ENCODE measurements at places on chromosomes 12 and 14.

- peak; percentile 53 for DNase-seq
Measured at GRCh38 chr12:49296034-49296835, 1.3 kb downstream of the PRPH start.

GRCh38 chr12:119322301-119322723 lies 12.2 kb upstream of the CCDC60 start:
- DNase-seq, result no peak

DNA sequence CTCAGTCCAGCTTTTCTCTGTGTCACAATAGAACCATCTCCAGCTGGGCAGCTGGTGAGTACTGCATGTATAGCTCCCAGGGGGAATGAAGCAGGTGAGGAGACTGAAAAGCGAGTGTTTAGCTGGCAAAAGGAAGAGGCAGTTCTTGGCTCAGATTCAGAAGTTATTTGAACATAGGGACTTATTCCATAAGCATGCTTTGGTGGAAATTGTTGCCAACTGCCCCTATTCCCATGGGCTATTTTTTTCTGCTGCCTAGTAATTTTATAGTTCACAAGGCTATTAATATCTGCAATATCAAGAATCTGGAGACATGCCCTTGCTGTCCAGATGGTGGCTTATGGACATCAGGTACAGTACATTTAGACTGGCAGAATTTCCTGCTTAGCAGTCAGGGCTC lies 1112.7 kb downstream of the LRFN5 start:
- no peak for DNase-seq

DNA sequence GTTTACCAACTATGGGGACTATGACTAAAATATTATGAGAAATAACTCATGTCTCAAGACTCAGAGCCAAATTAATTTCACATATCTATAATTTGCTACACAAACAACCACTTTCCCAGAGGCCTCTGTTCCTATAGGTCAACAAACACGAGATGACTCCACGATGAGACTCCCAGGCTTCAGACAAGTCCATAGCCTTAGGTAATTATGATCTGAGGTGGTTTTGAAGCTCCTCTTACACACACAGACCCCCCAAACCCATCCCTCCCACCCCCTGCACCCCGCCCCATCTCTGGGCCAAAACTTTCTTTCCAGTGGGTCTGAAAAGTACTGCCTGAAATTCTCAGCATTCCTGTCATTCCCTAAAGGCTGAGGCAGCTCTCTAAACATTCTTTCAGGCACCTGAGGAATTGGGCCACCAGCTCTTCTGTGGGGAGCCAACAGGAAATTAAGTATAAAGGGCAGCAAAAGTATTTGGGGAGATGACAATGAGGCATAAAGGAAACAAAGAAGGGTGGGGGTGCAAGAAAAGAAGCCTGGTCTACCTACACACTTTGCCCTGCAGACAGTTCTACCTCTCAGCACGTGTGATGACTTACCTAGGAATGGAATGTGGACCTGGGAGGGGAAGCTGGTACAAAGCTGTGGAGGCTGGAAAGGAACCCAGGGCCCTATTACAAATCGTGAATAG lies 143.6 kb downstream of the PAWR start:
- peak; percentile 98 for DNase-seq

GRCh38 chr12:131264635-131265034 lies 310.9 kb downstream of the ADGRD1 start:
- DNase-seq, result no peak

DNA sequence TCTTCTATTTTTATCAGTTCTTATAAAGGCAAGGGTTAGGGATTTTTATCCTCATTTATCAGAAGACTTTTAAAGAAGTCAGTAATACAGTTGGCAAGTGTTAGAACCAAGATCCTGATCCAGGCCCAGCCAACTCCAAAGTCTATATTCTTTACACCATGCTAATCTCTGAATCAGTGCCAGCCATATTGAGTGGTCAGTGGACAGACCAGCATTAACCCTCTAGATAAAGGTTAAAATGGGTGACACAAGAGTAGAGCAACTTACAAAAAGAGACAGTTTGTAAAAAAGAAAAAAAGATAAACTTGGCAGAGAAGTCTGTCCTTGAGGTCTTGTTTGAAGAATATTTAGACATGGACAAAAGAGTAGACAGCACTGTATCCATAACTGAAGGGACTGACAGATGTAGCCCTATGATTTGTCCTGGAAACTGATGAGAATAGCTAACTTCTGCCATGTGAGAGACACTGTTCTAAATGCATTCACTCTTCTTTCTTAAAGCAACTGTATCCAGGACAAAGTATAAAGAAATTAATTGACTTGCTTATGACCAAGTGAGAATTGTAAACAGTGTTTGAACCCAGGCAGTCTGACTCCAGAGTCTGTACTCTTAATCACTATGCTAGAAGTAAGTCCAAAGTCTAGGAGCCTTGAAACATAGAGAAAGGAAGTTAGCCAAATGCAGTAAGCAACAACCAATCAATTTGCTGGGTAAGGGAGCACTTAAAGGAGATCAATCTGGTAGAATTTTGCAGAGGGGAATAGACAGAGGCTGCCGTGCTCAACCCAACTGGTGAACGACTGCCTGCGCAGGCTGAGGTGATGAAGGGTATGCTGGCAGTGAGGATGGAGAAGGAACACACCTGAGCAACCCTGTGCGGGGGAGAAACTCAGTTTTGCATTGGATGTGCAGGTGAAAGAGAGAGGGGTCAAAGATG lies 103.7 kb downstream of the TTC6 start:
- DNase-seq, result no peak

DNA sequence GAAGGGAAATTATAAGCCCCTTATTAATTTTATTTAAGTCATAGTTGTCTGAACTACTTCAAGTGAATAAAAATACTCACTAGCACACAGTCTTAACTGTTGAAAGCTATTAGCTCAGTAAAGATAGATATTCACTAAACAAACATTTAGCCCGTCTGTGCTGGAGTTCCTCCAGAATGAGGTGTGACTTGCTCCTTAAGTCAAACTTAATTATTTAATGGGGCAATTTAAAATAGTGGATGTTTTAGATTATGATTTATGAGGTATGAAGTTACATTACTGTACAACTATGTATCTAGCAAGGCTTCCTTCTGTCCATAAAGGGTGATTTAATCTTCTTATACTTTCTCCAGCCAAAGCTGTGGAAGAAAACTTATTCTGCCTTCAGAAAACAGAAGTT lies 414.0 kb upstream of the FLRT2 start:
- no peak for DNase-seq

GRCh38 chr14:65370801-65371248 lies 41.7 kb upstream of the FUT8 start:
- no peak for DNase-seq

DNA sequence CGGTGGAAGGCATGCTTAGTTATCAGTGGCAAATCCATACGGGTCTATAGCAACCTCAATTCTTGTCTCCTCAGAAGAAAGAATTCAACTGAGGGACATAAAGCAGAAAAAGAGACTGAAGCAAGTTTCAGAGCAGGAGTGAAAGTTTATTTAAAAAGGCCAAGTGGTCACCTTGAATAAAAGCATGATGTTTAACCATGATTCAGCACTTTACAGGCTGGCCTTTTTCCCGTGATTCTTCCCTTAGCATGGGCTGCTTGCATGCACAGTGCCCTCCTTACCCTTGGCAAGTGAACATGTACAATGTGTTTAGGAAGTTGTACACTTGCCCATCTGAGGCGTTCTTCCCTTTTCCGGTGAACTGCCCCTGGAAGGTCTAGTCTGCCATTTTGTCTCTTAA lies 225.3 kb downstream of the ATP23 start:
- DNase-seq, result no peak

GRCh38 chr12:76101739-76102385 lies 17.4 kb upstream of the NAP1L1 start:
- no peak for DNase-seq

GRCh38 chr12:52126050-52126604 lies 46.6 kb downstream of the SMIM41 start:
- DNase-seq, result no peak

GRCh38 chr12:29211696-29212095 lies 62.6 kb downstream of the FAR2 start:
- DNase-seq, result no peak

- DNase-seq, result peak; percentile 11
Measured at GRCh38 chr12:58745348-58746125, 174.8 kb downstream of the LRIG3 start.

DNA sequence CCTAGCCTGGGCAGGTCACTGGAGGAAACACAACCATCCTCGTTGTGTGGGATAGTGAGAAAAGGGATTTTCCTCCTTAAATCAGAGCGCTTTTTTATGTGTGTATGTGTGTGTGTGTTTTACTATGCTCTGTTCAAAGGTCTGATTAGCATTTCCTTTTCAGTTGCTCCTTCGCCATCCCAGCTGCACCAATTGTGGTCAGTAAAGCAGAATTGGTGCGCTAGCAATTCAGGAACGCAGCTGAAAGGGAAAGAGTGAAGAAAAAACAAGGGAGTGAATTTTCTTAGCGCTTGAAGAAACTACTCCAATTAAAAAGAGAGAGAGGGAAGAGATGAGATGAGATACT lies 173.3 kb upstream of the PARP11 start:
- DNase-seq, result no peak

DNA sequence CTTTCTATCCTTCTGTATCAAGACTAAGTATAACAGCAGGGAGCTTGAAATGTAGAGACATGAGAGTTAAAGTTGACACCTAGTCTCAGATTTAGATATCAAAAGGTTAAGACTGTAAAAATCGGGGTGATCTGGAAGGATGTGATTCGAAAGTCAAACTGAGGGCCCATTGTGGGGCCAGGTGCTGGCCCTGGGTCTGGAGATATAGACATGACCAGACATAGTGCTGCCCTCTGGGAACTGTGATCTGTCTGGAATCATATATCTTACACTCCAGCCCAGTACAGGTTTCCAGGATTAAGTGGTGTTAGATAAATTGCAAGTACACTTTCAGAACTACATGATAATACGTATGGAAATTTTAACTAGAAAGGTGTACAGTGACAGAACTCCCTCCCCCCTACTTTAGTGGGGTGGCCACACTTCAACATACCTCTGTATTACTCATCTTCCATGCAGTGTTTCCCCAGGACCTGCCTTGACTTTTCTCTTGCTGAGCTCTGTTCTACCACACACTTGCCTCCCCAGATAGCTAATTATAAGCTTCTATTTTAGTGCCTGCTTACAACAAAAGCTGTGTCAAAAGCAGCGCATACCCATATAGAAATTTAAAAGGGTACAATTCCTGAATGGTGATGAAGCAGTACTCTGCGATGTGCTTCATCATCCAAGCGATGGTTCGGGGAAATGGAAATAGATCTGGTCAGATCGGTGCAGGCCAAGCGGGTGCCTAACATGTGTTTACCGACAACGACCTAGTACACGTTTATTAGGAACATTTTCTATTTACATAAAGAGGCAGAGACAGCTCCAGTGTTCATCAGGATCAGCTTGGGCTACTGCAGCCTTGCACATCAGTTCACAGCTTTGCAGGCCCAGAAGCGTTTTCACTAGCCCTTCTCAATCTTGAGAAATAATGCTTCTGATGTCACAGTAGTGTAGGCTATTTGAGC lies 68.7 kb downstream of the ARF6 start:
- peak; percentile 85 for DNase-seq

DNA sequence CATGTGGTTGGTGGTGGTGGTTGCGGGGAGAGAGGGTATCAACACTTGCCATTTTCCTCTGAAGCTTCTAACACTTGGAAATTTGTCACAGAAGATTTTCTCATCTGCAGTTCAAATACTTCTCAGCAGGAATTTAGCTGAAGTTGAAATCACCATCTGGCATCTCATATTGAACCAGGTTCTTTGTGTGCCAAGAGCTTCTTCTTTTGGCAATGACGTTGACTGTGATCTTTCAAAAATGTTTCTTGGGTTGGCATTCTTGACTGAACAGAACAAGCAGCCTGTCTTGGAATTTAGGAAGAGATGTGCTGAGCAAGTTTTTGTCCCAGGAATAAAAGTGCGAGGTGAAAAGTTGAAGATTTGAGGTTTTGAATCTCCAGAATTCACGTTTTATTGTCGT lies 8.7 kb upstream of the NIN start:
- no peak for DNase-seq

DNA sequence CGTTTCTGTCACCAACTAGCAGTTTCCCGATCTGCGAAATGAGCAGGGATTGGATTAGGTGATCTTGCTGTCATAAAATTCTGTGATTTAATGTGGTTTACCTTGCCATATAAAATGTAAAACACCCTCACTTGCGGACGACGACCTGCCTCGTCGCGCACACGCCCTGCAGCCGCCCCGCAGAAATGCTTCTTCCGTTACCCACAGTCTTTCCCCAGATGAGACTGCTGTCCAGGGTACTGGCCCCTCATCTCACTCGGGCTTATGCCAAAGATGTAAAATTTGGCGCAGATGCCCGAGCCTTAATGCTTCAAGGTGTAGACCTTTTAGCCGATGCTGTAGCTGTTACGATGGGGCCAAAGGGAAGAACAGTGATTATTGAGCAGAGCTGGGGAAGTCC lies 17.7 kb upstream of the FOXJ2 start:
- peak; percentile 26 for DNase-seq

GRCh38 chr12:153080-153746 lies 60.7 kb downstream of the SLC6A12 start:
- peak; percentile 21 for DNase-seq

GRCh38 chr14:55701638-55702037 lies 121.6 kb downstream of the KTN1 start:
- peak; percentile 71 for DNase-seq

DNA sequence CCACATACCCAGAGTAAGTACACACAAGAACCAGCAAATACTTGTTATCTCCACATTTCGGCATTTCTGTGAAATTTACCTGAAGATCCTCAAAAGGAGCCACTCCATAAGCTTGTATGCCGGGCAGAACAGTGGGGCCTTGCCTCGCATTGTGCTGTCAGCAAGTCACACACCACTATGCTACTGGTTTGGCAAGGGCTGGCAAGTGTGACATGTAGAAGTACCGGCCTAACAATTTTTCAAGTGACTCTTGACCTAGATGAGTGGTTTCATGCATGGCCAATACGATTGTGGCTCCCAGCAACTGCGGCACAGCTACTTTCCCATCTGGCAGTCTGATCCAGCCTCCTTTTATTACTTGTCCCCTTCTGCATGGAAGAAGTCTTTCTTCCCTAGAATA lies 69.8 kb downstream of the GAS2L3 start:
- DNase-seq, result peak; percentile 14

- DNase-seq, result no peak
Measured at GRCh38 chr14:65101631-65102440, 481 bp downstream of the MAX start.

DNA sequence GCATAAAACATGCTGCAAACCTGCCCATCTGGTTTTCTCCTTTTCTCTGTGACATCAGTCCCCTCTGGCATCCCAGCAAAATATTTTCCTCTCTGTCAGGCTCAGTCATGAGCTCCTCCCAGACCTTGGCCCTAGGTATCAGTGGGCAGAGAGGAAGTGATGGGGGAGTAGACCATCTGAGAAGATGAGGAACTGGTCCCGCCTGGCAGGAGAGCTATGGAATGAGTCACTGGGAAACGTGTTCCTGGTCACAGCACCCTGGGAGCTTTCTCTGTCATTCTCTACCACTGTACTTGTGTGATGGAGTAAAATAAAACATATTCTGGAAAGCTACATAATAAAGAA lies 5.0 kb upstream of the SRSF9 start:
- peak; percentile 98 for DNase-seq

GRCh38 chr12:45504316-45505010 lies 225.0 kb upstream of the ARID2 start:
- no peak for DNase-seq

All from epithelial cell of esophagus (primary cell).